ENCODE measurements at places on chromosomes 16 and 17. TPM values are rescaled to one million over a fixed set of nuclear protein-coding genes. Genes with fewer than 3 reads are reported as not detected.

TMEM100 gene
- total RNA-seq, result 4.9 TPM

TSR3 gene
- total RNA-seq, result 63.0 TPM

SPATA22 gene
- total RNA-seq, result not detected

CD300LB gene
- not detected for total RNA-seq

CMTM2 gene
- total RNA-seq, result not detected

MGAT5B gene
- 0.49 TPM for total RNA-seq

C16orf46 gene
- 0.18 TPM for total RNA-seq

DGKE gene
- total RNA-seq, result 1.8 TPM

FBXW10B gene
- not detected for total RNA-seq

Data from cardiac atrium fibroblast (primary cell).